ENCODE measurements at places on chromosomes 4 and X.

GRCh38 chrX:147960722-147961121 lies 20.4 kb upstream of the FMR1NB start:
- no peak for DNase-seq

DNA sequence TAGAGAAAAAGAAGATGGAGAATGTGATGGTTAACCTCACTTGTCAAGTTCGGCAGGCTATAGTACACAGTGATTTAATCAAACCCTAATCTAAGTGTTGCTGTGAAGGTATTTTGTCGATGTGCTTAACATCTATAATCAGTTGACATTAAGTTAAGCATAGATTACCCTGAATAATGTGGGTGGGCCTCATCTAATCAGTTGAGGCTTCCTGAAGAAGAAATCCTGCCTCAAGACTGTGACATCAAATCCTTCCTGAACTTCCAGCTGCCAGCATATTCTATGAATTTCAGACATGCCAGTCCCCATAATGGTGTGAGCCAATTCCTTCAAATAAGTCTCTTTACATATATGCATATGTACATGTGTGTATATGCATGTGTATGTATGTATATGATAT lies 181.4 kb downstream of the PACRGL start:
- no peak for DNase-seq

DNA sequence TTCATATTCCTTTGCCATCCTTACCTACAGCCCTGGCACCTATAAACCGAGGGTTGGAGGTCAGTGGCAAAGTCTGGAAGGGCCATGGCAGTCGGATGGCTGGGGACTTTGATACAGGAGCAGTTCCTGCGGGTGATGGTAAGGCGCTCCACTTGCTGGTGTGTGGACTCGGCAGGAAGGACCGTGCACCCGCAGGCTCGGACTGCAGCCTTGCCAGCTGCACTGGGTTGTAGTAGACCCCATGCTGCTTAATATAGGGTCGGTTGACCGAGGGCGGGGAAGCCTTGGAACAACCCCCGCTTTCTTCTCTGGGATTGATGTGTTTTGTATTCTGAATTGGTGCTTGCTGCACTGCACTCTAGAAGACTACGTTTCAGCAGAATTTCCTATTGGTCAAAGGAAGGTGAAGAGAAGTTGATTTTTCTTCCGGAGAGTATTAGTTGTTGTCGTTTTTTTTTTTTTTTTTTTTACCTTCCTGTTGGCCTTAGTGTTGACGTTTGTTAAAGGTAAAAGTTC lies 638 bp downstream of the BLTP1 start:
- DNase-seq: no peak

DNA sequence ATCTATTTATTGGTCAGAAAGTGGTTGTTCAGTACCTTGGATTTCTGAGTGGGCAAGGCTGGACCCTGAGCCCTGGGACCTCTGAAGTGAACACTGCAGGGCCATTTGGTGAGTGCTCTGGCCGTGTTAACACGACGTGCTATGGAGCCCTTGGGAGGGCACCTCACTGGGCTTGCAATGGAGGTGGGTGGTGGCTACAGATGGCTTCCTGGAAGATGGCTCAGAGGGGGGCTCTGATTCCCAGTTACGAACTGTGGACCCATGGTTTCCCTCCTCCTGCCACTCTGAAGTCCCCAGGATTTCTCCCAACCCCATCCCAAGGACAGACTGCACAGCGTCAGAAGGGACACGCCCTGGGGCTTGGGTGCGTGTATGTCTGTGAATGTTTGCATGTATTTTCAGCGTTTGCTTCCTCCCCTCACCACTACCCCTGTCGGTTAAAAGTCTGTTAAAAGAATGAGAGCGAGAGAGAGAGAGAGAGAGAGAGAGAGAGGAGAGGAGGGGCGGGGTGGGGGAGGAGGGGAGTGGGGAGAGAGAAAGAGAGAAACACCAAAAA lies 3.7 kb upstream of the RHOH start:
- no peak for DNase-seq

DNA sequence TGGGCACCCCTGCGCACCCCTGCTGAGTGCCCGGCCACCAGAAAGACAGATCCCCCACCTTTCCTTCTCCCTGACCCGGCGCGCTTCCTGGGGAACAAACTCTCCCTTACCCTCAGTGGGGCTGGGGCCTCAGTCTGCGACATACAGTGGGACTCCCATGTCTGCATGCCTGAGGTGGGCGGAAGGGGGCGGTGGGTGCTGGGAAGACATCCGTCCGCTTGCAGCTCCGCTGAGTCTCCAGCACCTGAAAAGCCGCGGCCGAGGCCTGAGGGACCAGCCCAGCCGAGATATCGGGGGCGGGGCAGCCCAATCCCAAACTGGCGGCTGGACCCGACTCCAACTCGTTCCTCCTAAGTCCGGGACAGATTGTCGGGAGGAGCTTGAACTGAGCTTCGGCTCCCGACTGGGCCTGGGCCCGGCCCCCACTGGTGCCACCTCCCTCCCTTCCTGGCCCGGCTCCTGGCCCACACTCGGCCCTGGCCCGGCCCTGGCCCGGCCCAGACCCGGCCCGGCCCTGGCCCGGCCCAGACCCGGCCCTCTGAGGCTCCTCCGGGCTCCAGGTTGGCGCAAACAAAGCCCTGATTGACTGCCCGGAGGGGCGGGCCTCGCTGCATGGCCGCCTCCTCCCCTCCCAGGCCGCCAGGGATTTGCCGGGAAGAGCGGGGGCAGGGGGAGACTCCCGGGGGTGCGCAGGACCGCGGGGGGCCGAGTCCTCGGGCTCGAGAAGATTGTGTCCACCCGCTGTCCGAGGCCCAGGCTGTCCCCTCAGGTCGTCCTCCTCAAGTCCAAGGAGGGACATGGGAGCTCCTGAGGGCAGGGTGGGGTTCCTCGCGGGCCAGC lies 877 bp upstream of the SLC16A2 start:
- DNase-seq: no peak

DNA sequence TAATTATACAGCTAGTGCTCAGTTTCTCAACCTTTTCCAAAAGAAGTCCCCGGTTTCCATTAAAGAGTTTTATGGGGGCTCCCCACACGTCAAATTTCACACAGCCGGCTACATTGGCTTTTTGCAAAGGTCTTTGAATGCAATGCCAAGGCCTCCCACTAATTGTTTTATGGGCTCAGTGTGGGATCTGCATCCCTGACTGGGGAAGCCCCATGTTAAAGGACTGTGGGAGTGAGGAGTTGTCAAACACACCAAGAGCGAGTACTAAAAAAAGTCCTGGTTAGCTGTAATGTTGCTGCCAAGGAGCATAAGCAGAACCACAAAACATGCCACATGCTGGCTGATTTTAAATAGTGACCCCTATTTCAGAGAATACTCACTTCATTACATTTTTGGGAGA lies 162.6 kb downstream of the BMPR1B start:
- no peak for DNase-seq

DNA sequence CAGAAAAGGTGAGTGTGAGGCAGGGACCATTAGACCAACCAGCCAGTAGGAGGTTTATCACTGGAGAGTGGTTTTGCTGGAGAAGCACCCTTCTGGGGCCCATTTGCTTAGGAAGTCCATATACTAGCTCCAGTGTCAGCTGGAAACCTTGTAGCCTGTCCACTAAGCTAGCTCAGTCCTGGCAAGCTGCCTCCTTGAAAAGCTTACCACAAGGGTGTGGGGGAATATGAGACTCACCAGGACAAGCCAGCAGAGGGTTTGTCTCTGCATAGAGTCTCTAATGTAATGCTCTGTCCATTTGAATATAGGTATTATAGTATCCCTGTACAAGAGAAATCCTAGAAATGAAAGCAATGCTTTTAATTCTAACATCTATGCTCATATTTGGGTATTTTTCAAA lies 86.3 kb downstream of the FBXL5 start:
- no peak for DNase-seq

DNA sequence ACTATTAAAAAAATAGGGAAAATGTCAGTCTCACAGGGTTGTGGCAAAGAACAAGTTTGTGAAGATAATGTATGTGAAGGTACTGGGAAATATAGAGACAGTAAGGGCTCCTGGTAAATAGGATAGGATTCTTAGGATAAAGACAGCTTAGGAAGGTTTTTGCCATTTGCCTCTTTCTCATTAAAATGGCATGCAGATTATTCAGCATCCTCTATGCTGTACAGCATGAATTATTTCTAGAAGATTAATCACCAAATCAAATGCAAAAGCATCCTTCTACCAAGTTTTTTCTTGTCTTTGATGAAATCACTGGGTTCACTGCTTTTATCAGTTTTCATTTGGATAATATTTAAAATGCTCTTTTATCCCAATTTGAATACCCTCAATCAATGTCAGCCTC lies 142.8 kb downstream of the NDST3 start:
- DNase-seq: no peak

DNA sequence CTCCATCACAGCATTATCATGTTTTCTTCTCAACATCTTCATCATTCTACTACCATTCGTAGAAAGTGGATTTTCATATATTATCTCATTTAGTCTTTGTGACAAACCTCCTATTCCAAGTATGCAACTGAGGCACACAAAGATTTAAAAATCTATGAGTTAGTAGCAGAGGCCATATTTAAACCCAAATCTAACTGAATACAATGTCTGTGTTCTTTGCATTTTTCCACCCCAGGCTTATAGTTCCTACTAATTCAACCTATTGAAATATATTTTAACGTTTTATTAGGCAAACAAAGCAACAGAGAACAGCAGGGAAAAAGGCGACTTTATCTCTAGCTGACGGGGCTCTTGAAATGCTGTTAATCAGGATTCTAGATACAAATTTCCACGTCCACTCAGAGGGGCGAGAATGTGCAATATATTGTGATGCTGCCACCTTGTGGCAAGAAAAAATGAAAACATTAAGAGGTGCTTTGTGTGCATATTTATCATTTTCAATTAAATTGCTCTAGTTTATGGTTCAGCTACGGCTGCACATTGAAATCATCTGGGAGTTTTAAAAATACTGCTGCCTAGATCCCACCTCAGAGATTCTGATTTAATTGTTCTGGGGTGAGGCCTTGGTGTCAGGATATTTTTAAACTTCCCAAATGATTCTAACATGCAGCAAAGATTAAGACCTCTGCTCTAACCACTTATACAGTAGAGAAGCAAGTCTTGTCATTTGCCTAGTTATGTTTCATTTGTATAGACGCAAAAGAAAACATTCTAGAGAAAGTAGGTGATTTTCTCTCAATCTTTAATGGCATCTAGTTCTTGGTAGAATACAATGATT lies 315.9 kb downstream of the MAPK10 start:
- DNase-seq: no peak

- DNase-seq: no peak
Measured at GRCh38 chrX:89034679-89035078, 287.7 kb downstream of the CPXCR1 start.

GRCh38 chr4:163380703-163381102 lies 37.0 kb downstream of the NPY5R start:
- no peak for DNase-seq

- DNase-seq: no peak
Measured at GRCh38 chr4:124105212-124105611, 607.3 kb downstream of the ANKRD50 start.

GRCh38 chr4:152374153-152374552 lies 161.7 kb downstream of the FBXW7 start:
- no peak for DNase-seq

- no peak for DNase-seq
Measured at GRCh38 chr4:145234091-145234706, 53.8 kb upstream of the OTUD4 start.

GRCh38 chr4:139501117-139501516 lies 47.2 kb downstream of the RAB33B start:
- no peak for DNase-seq

DNA sequence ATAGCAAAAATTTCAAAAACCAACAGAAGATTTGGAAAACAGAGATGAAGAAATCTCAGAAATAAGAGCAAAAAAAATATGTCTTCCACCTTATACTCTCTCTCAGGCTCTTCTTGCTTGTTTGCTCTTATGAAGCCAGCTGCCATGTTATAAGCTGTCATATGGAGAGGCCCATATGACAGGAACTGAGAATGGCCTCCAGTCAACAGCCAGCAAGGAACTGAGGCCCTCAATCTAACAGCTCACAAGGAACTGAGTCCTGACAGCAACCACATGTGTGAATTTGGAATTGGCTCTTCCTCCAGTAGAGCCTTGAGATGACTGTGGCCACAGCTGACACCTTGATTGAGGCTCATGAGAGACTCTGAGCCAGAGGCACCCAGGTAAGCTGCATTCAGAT lies 51.3 kb upstream of the MAOA start:
- no peak for DNase-seq

DNA sequence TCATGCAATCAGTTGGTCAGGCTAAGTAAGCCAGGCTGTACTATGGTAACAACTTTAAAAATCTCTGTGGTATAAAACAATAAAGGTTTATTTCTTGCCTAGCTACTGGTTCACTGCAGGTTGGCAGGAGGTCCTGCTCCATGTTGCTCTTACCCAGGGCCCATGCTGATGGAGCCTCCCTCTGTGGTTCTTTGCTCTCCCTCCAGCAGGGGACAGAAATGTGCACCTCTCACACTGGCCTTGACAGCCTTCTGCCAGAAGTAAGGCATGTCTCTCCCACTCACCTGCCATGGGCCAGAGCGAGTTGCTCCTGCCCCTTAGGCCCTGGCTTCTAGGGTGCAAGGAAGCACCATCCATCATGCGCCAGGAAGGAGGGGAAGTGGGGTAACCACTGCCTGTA lies 31.1 kb downstream of the CLDN22 start:
- no peak for DNase-seq

GRCh38 chrX:68421636-68422035 lies 11.7 kb downstream of the OPHN1 start:
- DNase-seq: no peak

GRCh38 chr4:164252286-164252685 lies 501.6 kb upstream of the SMIM31 start:
- no peak for DNase-seq

GRCh38 chr4:117699595-117699994 lies 334.7 kb upstream of the NDST3 start:
- no peak for DNase-seq

GRCh38 chrX:118523920-118524319 lies 28.3 kb downstream of the DOCK11 start:
- no peak for DNase-seq

- DNase-seq: no peak
Measured at GRCh38 chr4:28225689-28226353, 1365.2 kb downstream of the STIM2 start.

DNA sequence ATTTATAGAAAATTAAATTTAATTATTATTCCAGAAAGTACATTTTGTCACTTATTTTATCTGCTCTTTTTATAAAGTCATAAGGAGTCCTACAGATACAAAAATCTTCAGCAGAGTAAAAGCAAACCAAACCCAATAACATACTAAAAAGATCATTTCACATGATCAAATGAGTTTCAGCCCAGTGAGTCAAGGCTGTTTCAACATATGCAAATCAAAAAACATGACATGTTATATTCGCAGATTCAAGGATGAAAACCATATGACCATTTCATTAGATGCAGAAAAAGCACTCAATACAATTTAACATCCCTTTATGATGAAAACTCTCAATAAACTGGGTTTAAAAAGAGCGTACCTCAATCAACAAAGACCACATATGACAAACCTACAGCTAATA lies 214.3 kb downstream of the FAT4 start:
- DNase-seq: no peak

GRCh38 chr4:173525118-173526011 lies 4.7 kb downstream of the HAND2 start:
- DNase-seq: peak; percentile 74
